Kidney capillary endothelial cell (primary cell): ENCODE measurements at places on chromosomes 5 and 9.

GRCh38 chr9:108003526-108003925 lies 514.0 kb upstream of the KLF4 start:
- no peak for DNase-seq

DNA sequence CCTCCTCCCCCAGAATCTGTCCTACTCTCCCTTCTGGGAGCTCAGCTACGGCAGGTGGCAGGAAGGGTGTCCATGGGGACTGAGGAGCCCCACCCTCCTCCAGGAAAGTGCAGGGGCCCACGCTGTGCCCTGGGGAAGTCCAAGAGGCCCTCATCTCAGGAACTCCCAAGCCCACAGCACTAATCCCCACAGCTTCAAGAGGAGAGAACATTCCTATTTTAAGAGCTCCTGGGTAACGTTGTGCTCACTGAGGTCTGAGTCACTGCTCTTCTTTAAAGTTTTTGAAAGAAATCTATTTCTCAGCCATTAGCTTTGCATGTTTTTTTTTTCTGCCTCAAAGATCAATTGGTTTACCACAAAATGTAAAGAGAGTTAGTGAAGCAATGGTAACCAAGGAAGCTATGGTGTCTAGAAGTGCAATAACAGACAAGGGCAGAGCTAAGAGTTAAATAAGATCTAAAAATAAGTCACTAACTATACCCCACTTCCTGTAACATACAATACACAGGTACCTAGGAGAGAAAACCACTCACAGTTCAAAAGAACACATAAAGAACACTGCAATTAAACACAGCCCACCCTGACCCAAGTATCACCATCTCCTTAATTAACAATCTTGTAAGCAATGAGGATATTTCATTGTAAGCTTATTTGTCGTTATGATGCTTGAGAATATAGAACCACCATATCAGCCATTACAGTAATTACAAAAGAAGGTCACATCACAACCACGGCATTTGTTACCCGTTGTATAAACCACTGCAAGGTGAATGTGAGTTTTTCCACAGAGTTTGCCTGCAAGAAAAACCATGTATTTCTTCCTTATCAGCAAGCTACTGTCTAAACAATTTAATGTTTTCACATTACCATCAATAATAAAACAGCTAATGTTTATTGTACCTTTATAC lies 382.3 kb upstream of the SLC30A5 start:
- DNase-seq, result no peak

DNA sequence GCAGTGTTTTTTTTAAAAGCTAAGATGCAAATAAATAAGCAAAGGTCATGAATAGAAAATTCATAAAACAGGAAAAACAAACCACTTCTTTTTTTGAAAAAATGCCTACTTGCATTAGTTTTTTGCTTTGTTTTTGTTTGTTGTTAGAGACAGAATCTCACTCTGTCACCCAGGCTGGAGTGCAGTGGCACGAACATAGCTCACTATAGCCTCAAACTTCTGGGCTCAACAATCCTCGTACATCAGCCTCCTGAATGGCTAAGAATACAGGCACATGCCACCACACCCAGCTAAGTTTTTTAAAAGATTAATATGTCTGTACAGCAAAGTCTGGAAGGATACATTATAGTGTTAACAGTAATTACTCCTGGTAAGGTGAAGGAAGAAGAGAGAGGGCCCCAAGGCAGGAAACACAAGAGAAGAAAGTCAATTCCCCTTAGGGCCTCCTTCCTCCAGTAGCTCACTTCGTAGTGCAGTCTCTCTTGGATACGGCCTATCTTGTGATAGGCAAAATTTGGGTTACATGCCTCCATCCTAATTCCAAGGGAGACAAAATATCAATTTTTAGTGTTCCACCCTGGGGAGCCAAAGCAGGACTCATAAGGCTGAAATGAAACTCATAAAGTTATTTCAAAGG lies 15.3 kb downstream of the FAM169A start:
- DNase-seq, result no peak

DNA sequence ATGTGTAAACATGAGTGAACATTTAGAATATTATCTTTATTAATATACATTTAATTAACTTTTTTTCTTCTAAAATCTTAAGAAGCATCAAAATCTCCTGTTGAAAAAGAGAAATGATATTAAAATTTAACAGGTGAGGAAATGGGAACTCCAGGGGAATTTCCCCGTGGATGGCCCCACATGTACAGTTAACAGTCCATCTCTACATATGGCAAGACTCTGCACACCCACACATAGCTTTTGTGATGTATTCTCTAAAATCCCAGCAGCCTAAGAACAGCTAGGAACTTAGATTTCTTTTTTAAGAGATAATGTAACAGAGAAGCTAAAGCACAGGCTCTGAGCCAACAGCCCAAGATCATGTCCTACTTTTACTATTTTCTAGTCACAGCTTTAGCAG lies 556.3 kb upstream of the RGMB start:
- DNase-seq, result no peak

DNA sequence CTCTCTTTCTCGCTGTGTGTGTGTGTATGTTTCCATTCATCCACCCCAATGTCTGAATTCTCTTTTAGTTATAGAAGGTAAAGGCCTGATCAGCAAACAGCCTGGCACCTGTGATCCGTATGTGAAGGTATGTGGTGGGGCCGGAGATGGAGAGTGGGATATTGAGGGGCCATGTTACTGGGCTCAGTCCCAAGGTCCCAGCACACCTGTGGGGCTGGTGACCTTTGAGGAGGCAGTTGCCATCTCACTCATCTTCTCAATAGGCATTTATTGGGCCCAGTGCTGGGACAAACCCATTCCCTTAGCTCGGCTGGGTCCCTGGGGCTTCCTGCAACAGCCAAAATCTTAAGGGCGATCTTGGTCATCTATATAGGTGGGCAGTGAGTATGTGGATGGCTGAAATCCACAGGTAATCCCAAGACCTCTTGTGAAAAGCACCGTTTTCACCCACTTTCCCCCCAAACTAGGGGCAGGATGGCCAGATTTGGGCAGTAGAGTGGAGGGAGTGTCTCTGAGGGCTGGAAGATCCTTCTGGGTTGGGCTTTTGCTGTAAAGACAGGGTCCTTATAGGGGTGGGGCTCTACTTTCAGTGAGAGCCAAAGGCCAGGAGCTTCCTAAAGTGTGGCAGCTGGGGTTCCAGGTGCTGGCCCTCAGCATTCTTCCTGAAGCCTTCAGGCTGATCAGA lies 19.6 kb downstream of the RGS3 start:
- no peak for DNase-seq

DNA sequence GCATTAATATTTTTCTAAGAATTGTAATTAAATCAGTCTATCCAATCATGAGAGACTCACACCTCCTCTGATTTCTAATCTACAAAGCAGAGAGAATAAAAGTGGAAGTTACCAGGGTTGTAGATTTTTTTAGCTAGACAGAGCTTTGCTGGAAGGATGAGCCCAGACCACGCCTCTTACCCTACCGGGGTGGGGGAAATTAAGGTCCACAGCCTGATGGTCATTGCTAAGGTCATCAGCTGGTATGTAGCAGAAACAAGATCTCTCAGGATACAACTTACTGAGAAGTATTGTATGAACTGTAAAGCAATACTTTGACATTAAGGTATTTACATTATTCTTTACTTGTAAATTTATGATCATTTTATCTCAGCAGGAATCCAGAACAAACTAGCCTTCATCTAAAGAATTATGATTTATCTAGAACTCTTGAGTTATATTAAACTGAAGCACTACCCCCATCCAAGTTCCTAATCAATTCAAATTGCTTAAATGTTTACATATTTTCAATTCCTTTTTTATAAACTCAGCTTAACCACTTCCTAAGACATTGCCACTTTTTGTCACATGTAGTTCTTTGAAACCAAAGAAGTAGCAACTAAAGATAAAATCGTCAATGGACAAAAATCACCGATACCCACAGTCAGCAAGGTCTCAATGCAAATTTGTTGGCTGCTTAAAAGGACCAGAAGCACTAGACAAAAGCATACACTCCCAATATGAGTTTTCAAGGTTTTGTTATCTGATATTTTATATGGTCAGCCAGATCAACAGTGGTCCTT lies 225.8 kb upstream of the DAPK1 start:
- no peak for DNase-seq

GRCh38 chr9:107472581-107473340 lies 16.8 kb downstream of the KLF4 start:
- no peak for DNase-seq

DNA sequence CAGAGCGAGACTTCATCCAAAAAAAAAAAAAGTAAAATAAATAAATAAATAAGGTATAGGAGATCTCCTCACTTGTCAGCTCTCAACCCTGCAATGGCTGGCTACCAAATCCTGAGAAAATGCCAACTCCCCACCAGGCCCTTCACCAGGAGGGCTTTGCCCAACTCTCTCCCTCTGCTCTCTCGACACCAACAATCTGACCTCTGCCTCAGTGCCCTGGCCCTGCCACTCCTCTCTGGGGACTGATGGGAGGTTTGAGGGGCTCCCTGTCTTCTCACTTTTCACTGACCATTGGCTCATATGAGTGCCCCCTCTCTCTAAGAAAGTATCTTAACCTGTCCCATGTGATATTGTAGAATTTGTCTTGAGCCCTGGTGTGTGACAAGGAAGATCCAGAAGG lies 52.6 kb upstream of the SH3PXD2B start:
- no peak for DNase-seq

DNA sequence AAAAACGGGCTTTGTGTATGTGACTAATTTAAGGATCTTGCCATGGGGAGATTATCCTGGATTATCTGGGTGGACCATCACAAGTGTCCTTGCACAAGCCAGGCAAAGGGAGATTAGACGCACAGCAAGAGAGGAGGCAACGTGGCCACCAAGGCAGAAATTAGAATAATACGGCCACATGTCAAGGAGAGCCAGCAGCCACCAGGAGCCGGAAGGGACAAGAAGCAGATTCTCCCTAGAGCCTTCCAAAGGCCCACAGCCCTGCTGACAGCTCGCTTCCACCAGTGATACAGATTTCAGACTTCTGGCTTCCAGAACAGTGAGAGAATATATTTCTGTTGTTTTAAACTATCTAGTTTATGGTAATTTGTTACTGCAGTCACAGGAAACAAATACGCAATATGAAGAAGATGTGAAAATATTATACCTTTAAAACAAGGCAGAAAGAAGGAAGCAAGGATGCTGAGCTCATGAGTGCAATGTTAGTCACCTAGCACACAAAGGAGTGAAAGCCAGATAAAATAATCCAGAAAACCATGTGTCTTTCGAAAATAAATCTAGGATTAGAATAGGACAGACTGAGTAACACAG lies 28.7 kb upstream of the F2RL1 start:
- DNase-seq, result no peak

DNA sequence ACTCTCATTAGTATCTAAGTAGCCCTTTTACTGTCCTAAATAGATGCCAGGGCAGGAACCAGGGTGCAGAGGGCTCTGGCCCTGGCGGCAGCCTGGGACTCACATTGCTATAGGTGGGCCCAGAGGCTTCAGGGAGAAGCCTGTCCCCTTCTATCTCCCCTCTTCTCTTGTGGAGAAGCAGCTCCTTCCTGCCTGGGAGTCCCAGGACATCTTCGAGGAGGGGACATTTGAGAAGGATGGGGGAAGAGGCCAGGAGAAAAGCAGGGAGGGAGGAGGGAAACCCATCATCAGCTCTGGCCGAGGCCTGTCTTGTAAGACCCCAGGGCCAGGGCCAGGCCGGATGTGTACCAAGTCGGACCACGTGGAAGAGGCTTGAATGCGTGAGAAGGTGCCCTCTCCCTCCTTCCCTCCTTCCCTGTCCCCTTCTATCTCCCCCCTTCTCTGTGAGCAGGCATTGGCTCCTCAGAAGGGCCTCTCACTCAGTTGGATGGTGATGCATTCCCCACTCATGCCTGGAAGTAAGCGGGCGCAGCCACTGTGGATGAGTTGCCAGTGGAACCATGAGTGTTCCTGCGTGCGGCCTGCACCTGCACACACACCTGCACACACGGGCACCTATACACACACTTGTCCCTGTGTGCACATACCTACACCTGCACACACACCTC lies 20.7 kb upstream of the LPCAT1 start:
- no peak for DNase-seq
